ENCODE measurements at places on chromosomes 6 and 20.

GRCh38 chr6:15952231-15953151 lies 176.4 kb upstream of the MYLIP start:
- no peak for DNase-seq

DNA sequence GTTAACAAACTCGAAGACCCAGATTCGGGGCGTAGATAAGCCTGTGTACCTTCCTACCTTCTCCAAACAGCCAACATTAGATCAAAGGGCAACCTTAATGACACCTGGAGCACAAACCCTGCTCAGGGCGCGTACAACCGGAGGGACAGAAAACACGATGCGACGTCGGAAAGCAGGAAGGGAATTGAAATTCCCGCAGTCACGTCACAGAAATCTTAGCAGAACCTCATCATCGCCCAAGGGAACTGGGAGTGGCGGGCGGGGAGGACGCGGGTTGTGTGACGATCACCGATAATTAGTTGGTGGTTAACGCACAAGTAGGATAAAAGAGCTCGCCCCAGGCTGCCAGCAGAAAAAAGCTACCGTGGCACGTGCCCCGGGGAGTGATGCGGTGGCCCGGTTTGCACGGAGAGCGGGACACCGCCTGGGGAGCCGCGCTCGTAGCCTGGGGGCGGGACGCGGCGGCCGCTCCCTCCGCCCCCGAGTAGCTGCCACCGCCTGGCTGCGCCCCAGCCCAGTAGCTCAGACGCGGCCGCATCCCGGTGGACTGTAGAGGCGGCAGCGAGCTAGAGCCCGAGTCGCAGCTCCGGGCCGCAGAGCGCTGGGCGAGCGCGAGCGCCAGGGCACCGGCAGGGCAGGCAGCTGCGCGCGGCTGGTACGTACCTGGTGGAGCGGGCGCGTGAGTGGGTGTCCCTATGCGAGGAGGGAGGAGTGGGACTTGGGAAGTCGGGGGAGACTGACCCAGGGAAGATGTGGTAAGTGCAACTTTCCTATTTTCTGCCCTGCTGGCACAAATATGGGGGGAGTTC lies at the start of gene PKIB:
Gene PKIB, plus strand, starts transcription at position 525 of the 809 bp plus-strand sequence. CDS start 107,390 bp downstream, outside the sequence.
- DNase-seq = peak; percentile 7

DNA sequence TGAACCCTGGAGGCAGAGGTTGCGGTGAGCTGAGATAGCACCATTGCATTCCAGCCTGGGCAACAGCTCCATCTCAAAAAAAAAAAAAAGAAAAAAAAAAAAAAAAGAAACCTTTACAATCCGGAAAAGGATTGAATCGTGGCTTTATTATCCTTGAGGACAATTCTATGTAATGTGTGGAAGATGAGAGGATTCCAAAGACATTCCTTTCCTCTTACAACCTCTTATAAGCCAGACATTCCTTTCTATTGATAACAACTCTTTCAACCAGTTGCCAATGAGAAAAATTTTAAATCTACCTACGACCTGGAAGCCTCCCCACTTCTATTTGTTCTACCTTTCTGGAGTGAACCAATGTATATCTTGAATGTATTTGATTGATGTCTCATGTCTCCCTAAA lies 91.2 kb upstream of the EEF1E1 start:
- no peak for DNase-seq

DNA sequence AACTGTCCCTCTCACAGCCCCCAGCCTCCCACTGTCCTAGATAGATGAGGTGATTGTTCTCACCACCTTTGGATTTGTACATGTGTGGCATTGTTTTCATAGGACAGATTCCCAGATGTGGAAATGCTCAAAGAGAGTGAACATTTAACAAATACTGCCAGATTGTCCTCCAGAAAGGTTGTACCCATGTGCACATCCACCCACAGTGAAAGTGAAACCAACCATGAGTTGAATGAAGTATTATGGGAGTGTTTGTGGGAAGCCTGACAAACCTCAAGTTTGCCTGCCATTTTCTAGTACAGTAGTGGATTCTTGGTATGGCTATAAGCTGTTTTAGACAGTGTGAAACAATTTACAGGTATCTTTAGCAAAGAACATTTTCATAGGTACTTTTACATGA lies 42.7 kb downstream of the ANKRD6 start:
- DNase-seq = no peak
